ENCODE measurements at places on chromosomes 5 and 9. TPM values are rescaled to one million over a fixed set of nuclear protein-coding genes. Genes with fewer than 3 reads are reported as not detected.

GRCh38 chr9:110464321-110464720 lies 115.2 kb downstream of the SVEP1 start:
- no peak for DNase-seq

The RPL12 gene
- total RNA-seq: 1,237 TPM

The SHISAL2B gene
- 0.55 TPM for total RNA-seq

DNA sequence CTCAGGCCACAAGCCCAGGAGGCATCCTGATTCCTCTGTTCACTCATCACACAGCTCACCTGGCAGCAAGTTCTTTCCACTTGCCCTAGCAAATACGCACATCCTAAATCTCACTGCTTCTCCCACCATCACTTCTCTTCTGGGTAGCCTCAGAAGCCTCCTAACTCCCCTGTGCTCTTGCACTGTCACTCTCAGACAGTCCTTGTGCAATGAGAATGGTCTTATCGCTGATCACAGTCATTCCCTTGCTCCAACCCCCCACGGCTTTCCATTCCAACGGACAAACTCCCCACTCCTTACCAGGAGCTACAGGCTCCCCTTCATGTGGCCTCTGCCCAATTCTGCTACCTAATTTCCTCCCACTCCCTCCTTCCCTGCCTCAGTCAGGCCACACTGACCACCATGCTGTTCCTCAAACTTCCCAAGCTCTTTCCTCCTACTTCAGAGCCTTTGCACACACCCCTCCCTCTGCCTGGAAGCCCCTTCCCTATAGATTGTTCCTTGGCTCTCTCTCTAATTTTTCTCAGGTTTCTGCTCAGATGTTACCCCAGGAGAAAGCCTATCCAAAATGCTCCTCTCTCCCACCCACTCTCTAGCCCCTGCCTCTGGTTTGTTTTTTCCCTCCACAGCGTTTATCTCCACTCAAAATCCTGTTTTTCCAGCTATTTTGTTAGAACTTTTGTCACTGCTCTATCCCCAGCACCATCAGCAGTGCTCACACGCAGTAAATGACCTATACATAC lies 34.1 kb upstream of the TNFAIP8 start:
- DNase-seq: no peak

GRCh38 chr9:33924978-33925797 lies 108.2 kb downstream of the UBE2R2 start:
- peak; percentile 59 for DNase-seq

Measured in neural crest cell (in vitro differentiated cells).